ENCODE measurements at places on chromosomes 13 and 19.

DNA sequence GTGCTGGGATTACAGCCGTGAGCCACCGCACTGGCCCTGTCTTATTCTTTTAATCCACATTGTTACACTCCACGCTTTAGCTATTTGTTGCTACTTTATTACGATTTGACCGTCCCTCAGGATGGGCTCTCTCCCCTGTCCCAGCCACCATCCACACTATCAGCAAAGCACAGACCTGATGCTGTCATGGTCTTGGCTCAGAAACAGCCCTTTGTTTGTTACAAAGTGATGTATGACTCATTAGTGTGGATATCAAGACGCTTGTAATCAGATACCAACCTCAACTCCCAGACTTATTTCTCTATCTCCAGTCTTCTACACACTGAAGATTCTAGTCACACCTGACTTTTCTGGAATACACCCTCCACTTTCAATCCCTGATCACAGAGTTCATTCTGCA, 84.6 kb upstream of the FREM2 start:
- peak; percentile 1 for DNase-seq

DNA sequence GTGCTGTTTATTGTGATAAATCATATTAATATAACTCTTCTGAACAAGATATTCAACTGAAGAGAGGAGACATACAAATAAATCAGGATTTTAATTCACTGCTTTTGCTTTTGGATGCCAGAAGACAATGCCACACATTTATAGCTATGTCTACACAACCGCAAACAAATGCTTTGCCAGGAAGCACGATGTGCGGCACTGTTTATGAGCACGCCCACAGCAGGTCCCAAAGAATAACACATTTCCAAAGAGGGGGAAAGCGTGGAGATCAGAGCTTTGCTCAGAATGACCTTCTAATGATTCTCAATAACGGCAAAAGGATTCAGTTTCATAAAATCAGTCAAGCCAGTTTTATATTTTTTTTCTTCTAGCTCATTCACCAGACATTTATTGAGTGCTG, 16.7 kb downstream of the FAM216B start:
- no peak for DNase-seq

DNA sequence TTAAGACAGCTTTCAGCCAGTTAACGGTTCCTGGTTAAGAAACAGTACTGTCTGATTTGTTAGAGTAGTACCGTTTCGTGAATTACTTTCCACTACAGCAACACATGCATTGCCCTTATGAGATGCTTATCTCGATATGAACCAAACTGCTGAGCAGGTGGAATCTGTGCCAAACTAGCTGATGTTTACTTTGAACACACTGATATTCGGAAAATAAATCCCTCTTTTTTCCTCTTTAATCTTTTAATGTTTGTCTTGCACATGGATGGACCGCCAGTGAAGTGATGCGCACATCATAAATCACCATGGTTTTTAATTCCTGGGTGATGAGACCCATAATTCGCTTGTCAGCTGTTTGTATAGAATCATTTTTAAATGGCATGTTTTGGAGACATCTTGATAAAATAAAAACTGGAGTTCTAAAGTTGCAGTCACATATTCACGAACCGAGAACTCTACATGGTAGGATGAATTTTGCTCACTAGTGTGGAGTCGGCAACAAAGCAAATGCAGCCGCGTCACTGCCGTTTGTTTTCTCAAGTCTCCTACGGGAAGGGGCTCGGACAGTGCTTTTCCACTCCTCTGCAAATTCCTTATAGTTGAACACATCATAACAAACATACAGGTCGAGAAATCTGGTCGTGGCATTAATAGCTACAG, 1.1 kb downstream of the GJA3 start:
- no peak for DNase-seq

- DNase-seq, result peak; percentile 61
These were observed 110.2 kb downstream of the KLF5 start for GRCh38 chr13:73168953-73169401.

DNA sequence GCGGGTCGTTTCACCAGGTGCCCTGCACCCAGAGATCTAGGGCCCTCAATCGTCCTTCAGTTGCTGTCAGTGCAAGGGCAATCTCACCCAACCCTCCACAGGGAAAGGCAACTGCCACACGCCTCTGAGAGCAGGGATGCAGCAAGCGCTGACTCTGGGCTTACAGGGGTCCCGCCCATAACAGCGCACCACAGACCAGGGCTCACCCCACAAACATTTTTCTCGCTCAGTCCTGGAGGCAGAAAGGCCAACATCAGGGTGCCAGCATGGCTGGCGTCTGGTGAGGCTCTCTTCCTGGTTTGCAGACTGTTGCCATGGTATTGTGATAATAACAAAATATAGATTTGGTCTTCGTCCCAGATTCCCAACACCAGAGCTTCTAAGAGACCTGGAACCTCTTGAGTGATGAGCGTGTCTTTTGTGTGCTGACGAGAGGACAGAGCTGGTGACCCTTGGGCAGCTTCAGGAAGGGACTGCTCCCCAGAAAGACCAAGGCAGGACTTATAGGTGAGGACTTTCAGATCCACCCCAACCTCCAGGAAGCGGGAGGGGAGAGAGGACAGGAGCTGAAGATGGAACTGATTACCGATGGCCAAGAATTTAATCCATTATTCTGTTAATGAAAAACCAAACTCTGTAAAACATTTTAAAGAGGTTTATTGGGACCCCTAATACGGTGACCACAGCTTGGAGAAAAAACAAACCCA, 51.3 kb downstream of the C13orf46 start:
- peak; percentile 42 for DNase-seq

DNA sequence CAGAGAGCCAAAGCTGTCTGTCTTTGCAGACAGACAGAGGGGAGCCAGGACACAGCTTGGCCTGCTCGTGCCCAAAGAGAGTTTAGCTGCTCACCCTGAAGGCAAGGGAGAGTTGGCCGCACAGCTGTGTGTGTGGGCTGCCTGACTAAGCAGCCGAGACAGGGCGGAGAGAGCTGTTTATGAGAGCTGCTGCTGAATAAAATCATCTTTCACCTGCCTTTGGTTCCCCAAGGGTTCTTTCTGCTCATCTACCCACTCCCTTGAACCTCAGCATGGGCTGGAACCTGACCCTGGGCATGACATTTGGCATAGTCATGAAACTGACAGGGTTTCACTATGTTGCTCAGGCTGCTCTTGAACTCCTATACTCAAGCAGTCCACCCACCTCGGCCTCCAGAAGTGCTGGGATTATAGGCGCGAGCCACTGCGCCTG, 98.2 kb downstream of the RBM26 start:
- peak; percentile 16 for DNase-seq

DNA sequence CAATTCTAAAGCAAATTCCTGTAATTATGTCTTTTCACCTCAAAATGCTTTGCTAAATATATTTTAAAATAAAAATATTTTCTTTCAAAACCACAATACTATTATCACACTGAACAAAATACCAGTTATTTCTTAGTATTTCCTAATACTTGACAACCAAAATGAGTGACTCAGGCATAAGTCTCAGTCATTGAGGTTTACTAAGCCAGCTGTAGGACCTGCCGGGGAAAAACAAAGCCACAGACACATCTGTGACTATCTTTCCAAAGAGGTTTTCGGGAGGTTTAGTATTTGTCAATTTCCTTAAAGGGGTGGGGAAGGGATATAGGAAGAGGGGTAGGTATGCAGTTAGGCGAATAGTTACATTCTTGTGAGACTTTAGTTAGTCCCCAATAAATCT, 3.2 kb upstream of the ZNF235 start:
- peak; percentile 74 for DNase-seq

GRCh38 chr19:29596885-29597525, 9.1 kb upstream of the POP4 start:
- DNase-seq, result peak; percentile 21

DNA sequence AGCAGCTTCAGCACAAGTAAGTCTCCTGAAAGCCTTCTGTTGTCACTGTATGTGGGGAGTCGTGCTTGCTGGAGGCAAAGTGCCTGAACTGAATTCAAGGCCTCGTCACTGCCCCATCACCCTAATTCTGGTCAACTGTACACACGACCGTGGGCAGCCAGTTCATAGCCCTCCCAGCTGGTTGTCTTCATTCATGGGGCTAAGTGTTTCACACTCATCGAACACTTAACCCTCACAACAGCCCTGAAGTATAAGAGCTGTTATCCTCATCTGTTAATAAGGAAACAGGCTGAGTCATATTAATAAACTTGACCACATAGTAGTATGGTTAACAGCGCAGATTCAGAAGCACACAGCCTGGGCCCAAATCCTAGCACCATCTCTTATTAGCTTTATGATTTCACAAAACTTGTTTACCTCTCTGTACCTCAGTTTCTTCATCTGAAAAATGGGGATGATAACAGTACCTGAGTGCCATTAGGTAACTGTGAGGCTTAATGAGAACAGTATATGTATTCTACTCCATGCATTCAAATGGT, 66.7 kb downstream of the CDADC1 start:
- no peak for DNase-seq

- DNase-seq, result no peak
These were observed 123.4 kb upstream of the MCF2L start for GRCh38 chr13:112845511-112846144.

- no peak for DNase-seq
These were observed 110.0 kb upstream of the SOX21 start for GRCh38 chr13:94822356-94822755.

- DNase-seq, result no peak
These were observed 36.1 kb downstream of the CRTC1 start for GRCh38 chr19:18719541-18719940.

DNA sequence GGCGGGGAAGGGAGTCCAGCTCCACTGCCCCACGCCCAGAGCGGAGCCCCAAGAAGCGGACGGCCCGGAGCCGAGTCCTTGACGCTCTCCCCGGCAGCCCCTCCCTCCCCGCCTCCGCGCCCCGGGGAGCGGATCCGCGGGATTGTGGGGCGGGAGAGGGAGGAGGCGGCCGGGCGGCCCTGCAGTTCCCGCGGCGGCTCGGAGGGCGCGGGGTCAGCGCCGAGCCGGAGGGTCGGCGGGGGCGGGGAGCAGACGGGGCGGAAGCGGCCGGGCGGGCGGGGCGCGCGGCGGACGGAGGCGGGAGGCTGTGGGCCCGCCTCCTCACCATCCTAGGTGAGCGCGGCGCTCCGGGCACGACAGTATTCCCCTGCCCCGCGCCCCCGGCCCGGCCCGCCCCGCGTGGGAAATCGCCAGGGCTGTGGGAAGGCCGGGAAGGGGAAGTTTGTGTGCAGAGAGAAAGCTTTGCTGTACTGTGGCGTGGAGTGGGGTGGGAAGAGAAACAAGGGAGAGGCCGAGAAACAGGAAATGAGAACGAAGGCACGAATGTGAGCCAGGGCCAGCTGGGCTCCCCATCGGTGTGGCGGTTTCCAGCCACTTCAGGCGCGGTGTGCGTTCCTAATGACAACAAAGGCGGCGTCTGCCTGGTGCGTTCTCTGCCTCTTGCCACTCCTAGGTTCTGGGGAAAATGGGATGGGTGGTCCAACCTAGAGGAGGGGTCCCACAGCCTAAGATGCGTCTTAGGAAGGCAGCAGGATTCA, 1.3 kb upstream of the KLF12 start:
- DNase-seq, result peak; percentile 81

DNA sequence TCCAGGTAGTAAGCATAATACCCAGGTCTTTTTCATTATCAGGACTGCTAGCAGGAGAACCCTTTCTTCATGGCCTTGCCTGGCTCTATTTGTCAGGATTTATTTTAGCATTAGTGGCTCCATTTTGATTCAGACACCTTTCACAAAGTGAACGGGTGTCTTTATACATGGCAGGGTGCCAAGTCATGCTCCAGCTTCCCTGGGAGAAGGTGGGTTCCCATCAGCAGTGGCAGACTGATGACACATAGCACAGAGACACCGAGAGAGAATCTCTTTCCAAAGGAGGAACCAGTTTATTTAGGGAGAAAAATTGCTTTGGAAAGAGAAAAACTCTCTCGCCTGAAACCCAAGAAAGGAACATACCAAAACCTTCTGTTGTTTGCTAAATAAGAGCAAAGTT, 135.3 kb upstream of the TMTC4 start:
- DNase-seq, result no peak

- peak; percentile 59 for DNase-seq
These were observed 8.6 kb upstream of the CEACAM6 start for GRCh38 chr19:41746593-41747227.

GRCh38 chr13:112959206-112959605, 9.8 kb upstream of the MCF2L start:
- peak; percentile 24 for DNase-seq

DNA sequence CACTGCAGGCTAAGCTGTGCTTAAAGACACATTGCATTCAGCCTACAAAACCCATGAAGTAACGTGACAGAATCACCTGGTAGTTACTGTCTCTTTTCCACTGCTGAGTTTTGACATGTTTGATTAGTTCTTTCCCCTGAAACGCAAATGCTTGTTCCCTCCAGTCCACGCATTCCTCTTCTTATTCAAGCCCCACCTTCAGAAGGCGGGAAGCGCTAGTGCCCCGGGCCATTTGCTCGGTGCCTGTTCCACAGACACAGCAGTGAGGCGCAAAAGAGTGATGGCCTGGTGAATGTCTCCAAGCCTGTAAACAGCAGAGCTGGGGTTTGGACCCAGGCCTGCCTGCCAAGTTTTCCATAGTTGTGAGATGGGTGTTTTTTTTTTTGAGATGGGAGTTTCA, 10.9 kb downstream of the ACP4 start:
- no peak for DNase-seq

DNA sequence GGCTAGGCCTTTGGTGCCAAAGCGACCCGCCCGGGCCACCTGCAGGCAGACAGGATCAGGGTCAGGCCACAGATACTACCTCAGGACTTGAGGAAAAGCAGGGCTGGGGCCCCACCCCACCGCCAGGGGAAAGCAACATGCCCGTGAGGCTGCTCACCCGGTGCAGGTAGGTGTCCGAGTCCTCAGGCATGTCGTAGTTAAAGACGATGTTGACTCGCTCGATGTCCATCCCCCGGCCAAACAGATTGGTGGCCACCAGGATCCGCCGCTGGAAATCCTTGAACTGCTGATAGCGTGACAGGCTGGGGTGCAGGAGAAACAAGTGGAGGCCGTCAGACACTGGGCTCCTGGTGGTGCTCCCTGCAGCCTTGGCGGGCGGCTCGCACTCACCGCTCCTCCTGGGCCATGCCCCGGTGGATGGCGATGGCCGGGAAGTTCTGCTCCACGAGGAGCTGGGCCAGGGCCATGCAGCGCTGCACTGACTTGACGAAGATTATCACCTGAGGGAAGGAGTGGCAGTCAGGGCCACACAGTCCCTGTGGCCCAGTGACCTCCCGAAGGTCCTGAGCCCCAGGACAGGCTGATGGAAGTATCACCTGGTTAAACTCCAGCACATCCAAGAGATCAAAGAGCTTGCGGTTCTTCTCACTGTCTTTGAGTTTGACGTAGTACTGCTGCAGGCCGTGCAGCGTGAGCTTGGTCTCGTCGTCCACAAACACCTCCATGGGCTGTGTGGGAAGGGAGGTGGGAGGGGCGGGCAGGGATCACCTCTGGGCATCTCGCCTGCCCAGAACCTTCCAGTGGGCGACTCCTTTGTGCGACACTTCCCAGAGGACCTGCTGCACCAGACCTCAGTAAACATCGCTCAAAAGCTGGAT, 9.8 kb downstream of the DDX39A start:
- DNase-seq, result no peak

GRCh38 chr13:56338421-56338820, 802.3 kb upstream of the PRR20A start:
- DNase-seq, result no peak
